ENCODE measurements at places on chromosomes 1 and 21.

- DNase-seq: no peak
Measured at GRCh38 chr1:55441489-55441888, 226.3 kb upstream of the USP24 start.

GRCh38 chr1:224650290-224650689 is 34.2 kb downstream of the CNIH3 start:
- no peak for DNase-seq

- DNase-seq: no peak
Measured at GRCh38 chr1:236484310-236484971, 39.3 kb upstream of the LGALS8 start.

DNA sequence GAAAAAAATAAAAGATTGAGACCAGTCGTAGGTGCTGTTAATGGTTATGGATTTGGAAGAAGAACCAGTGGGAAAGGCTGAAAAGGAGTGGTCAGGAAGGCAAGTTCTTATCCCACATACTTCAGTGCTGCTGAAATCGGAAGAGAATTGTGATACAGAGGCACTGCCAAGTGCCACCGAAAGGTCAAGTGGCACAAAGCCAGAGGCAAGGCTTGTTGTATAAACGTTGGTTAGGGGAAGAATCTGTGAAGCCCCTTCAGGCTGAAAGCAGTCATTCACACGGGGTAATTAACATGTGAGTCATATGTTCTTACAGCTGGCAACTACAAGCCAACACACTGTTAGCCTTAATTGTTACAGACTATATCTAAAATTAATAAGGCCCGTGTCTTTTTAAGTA is 48.8 kb downstream of the ZBTB40 start:
- peak; percentile 15 for DNase-seq

DNA sequence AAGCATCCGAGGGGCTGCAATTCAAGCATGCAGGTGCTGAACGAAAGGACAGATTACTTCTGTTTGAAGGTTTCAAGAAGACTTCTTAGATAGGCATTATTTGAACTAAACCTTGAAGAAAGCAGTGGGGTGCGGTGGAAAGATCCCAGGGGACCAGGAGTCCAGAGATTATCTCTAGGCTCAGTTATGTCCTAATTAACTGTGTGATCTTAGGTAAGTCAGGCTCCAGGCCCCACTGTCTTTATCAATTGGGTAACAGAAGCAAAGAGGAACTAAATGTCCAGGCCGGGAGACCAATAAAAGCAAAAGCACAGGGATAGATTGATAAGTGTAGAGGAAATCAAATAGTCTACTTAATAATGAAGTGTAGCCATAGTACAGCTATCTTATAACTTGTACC is 72.9 kb upstream of the CDC42BPA start:
- no peak for DNase-seq

DNA sequence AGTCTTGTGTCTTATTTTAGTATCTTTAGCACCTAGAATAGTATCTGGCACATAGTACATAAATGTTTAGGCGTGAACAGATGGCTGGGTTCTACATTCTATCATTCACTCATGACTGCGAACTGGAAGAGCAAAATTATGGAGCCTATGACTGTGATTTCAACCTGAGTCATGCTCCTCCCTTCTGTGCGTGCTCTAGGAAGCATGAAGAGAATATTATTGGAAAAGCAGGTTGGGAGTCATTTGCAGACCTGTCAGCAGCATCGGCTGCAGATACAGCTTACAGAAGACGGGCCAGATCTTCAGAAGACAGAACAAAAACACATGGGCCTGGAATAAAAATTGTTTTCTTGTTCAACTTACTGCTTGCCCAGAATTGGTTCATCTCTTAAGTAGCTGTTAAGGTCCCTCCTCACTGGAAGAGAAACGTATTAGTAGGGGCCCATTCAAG is 344.0 kb upstream of the USP24 start:
- no peak for DNase-seq

GRCh38 chr21:21851657-21852056 is 853.4 kb downstream of the NCAM2 start:
- no peak for DNase-seq

DNA sequence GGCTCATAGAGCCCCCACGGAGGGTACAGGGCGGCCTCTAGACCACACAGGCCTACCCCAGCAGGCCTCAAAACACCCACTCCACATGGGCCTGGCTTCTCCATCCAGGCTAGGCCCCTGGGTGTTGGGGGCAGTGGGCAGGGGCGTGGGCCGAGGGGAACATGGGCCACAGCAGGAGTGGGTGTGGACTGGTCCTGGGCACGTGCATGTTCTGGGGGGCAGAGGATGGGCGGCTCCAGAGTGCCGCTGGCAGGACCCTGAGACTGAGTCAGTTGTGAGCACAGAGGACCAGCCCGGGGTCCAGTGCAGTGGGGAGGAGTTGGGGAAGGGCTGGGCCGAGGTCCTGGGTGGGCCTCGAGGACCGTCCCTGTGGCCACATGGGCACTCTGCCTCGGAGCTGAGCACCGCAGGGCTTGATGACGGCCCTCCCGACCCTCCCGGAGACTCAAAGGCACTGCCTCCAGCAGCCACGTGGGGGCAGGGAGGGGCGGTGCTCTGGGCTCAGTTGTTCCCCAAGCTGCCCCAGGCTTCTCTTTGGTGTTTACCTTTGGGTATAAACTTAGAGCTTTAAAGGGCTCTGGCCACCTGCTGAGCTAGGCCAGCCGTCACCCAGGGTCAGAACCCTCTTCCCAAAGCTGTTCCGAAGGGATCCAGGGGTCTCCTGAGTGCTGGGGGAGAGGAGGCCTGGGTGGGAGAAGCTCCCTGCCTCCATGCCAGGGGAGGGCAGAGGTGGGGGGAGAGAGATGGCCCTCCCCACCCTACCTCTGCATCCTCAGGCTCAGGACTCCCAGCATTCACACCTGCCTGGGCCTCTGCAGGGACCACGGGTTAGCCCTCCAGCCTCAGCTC is 79.9 kb downstream of the MORN1 start:
- DNase-seq: peak; percentile 67

All from frontal cortex (tissue), 4 donors.